ENCODE measurements at places on chromosomes 13 and 19.
A peak's percentile ranks its signal among the peaks of the same experiment; 100 is the strongest.

DNA sequence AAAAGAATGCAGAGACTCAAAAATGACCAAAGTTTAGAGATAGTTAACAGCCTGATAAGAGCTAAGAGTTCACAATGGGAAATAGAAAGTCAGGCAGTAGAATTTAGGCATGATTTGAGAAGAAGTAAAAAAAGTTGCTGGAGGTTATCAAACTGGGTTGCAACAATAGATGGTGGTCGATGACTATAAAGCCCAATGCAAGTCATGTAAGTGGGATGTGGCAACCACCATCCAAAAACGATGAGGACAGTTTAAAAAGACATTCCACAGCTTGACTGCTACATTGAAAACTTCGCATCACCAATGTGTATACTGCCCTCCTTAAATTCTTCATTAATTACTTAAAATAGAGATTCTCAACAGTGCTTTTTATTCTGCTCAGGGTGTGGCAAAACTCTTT, 19.7 kb downstream of the ELF1 start:
- no peak for DNase-seq

DNA sequence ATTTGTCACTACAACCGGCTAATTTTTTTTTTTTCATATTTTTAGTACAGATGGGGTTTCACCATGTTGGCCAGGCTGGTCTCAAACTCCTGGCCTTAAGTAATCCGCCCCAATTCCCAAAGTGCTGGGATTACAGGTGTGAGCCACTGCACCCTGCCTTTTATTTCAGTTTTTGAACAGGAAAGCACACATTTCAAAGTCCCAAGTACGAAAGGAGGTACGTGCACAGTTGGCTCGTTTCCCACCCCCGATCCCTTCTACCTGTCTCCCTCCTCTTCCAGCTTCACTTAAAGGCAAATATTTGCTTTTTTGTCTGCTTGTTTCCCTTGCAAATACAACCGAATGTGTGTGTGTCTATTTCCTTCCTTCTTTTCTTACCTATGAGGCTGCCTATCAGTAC, 30.5 kb downstream of the ZIC5 start:
- DNase-seq: no peak

DNA sequence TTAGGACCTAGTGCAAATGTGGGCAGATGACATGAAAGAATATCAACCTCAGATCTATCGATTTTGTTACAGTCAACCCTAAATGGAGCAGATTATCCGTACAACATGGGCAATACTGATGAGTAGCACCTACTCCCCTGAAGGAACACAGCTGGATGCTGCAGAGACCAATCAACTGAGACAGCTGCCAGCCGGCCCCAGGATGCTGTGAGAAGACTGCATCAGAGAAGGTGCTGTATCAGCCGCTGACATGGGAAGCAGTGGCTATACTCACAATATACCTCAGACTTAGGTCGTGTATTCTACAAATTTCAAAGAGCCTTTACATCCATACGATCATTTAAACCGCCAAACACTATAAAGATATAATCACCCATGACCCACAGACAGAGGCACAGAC, 95.9 kb upstream of the FNDC3A start:
- no peak for DNase-seq

GRCh38 chr19:5953680-5954213, 24.2 kb downstream of the RANBP3 start:
- DNase-seq: peak; percentile 30

DNA sequence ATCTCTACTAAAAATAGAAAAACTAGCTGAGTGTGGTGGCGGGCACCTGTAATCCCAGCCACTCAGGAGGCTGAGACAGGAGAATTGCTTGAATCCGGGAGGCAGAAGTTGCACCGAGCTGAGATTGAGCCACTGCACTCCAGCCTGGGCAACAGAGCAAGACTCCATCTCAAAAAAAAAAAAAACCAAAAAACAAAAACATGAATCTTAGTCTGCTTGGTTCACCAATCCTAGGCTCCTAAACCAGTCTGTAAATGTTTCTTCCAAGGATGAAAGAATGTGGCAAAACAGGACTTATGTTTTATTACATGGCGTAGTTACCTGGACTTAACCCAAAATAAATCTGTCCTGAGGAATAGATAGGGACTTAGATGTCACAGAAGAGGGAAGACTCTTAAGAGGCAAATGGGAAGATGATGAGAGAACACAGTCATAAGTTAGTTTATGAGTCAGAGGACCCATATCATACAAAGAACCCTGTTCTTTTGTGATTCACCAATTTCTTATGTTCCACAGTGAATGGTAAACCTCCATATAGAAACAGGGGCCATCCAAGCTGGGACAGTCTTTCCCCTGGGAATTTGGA, 6.9 kb upstream of the FBXL3 start:
- DNase-seq: no peak

DNA sequence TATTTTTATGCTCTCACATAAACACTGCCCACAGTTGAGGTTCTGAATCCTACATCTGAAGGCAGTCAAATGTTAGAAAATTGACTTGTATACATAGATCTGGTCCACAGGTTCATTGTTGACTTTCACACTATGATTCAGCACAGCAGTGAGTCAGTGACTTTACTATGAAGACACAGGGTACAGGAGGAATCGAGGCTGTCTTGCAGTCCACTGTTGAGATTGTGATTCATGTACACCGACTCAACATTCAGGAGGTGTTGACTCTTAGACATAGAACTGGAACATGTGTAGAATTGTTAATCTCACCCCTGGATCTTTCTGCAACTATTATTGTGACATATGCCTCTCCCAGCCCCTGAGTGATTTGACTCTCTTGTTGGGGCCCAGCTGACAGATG, 74.3 kb upstream of the ZNF43 start:
- no peak for DNase-seq

DNA sequence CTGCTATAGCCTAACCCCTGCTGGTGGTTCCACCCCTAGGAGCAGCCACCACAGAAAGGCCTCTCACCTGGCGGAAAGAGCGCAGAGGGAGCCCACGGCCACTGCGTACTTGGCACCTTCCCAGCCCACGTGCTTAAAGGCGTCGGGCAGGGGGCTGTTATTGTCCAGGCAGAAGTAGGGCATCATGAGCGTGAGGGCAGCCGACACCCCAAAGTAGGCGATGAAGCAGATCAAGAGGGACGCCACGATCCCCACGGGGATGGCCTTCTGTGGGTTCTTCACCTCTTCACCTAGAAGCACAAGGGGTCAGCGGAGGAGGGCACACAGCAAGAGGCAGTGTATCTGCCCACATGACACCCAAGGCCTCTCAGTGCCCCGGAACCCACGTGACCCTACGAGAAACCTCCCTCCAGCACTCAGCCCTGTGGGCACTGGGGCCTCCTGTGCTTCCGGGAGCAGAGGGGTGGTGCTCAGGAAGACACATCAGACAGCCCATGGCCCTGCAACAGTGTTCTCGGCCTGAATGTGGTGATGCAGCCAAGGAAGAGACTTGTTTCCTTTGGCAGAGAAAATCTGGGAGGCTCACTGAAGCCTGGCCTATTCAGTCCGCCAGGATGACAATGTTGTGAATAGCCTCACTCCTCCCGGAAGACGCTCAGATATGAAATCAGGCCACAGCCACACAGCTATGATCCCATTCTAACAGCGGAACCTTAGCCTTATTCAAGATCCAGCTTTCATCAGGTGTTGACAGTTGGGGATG, 72.1 kb downstream of the SLC7A1 start:
- DNase-seq: no peak

DNA sequence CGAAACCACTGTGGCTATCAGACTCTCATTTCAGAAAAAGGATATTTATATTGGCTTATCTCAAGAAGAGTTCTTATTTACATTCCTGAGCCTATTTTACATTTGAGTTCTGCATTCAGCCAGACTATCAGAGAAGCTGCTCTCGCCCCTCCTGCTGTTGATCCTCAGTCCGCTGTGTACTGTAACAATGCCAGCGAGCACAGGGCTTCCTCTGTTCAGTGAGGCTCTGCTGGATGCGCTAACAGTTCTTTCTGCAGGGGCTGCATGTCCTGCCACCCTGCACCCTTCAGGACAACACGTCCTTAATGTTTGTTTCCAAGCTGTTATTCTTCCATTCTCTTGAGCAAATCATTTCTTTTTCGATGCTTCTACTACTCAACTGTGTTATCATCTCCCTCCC, 463.7 kb upstream of the SGCG start:
- DNase-seq: no peak

GRCh38 chr13:65063753-65064152, 2166.4 kb downstream of the PCDH9 start:
- DNase-seq: no peak

GRCh38 chr13:113061271-113061625, 44.3 kb upstream of the F7 start:
- DNase-seq: no peak

GRCh38 chr13:43196750-43197370, 173.5 kb downstream of the DNAJC15 start:
- DNase-seq: no peak

DNA sequence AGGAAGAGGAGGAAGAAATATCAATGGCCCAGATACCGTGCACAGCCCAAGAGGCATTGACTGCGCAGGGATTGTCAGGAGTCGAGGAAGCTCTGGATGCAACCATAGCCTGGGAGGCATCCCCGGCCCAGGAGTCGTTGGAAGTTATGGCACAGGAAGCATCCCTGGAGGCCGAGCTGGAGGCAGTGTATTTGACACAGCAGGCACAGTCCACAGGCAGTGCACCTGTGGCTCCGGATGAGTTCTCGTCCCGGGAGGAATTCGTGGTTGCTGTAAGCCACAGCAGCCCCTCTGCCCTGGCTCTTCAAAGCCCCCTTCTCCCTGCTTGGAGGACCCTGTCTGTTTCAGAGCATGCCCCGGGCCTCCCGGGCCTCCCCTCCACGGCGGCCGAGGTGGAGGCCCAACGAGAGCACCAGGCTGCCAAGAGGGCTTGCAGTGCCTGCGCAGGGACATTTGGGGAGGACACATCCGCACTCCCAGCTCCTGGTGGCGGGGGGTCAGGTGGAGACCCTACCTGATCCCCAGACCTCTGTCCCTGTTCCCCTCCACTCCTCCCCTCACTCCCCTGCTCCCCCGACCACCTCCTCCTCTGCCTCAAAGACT, 36.0 kb downstream of the KEAP1 start:
- no peak for DNase-seq

GRCh38 chr13:51614350-51614786, 30.1 kb downstream of the WDFY2 start:
- DNase-seq: peak; percentile 13

DNA sequence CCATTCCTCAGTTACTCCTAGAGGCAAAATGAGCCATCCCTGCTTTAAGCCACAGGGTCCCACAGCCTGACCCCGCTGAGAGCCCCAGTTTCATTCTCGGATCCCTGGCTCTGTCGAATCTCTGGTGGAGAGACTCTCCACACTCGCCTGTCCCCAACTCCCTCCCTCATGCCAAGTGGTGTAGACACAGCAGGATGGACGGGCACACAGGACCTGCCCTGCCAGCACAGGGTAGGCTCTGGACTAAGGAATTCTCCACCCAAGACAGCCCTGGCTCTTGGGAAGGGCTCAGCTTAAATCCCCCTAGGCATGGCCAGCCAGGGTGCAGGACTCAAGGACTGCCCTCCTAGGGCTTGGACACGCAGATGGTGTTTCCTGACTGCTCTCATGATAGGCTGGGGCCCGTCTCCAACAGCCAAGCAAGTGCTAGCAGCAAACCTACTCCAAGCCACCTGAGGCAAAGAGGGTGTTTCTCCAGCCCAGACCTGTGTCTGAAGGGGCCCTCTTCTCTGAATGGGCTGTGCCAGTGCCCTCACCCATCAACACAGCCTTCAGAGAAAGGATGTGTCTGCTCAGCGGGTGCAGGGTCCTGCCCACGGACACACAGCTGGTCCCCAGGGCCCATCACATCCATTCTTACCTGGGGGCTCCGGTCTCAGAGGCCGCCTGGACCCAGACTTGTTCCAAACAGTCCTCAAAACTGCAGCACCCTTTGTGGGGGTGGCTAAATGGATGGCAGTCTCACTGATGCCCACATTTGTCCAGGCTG, 65.3 kb downstream of the PEPD start:
- no peak for DNase-seq

DNA sequence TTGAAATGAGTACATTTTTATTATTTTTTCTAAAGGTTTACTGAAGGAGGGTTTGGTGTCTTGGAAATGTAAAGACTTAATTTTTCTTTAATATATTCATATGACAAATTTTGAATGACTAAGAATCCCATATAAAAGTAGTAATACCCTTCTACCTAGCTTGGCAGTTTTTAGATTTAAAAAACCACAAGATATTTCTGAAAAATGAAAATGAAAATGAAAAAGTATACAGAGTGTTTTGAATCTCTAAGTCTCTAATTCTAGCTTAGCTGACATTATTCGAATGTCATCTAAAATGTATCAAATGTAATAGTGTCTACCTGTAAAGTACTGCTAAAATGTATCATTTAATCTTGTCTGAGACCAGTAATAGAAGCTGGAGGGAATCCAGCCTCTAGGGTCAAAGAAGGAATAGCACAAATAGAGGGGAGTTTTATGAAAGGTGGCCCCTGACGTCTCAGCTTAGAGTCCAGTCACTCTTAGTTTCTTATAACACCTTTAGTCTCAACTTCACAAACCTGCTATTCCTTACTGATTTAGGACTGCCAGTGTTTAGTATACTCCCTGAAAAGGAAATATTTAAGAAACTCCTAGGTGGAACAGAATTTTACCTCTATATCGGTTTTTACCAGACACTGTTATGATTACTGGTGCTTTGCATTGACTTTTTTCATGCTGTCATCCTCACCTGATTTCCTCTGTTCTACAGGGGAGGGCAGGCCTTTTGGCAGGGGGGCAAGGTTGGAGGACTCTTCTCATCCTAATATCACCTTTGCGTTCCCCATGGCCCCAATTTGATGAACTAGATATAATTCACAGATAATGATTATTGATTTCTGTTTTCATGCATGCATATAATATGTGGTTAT, 16.2 kb upstream of the MIR17HG start:
- no peak for DNase-seq

- DNase-seq: no peak
Measured at GRCh38 chr13:44243198-44243857, 130.3 kb upstream of the SERP2 start.

DNA sequence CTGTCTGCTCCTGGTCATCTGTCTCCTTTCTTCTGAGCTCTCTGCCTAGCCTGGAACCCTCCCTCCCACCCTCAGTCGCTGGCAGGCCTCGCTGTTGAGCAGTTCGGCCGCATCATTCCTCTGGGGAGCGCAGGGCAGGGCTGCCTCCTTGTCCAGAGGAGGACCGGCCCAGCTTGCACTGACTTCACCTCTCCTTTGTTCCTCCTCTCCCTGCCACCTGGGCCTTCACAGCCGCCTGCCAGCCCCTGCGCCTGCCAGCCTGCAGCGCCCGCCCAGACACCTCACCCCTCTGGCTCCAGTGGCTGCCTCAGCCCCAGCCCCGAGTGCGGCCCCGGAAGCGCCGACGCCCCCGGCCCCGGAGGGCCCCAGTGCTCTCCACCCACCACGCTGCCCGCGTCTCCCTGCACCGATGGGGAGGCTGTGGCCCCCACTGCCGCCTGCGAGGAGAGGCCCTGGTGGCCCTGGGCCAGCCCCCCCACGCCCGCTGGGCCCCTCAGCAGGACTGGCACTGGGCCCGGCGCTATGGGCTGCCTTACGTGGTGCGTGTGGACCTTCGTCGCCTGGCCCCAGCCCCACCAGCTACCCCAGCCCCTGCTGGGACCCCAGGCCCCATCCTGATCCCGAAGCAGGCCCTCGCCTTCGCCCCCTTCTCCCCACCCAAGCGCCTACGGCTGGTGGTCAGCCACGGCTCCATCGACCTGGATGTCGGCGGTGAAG, 7.2 kb downstream of the KMT5C start:
- no peak for DNase-seq

GRCh38 chr19:870963-871401, 11.5 kb downstream of the CFD start:
- DNase-seq: no peak

- no peak for DNase-seq
Measured at GRCh38 chr13:25365720-25366235, 6.0 kb upstream of the ATP8A2 start.

- DNase-seq: no peak
Measured at GRCh38 chr13:40540328-40541044, 126.0 kb downstream of the FOXO1 start.
